ENCODE measurements at places on chromosomes 6 and 20.

DNA sequence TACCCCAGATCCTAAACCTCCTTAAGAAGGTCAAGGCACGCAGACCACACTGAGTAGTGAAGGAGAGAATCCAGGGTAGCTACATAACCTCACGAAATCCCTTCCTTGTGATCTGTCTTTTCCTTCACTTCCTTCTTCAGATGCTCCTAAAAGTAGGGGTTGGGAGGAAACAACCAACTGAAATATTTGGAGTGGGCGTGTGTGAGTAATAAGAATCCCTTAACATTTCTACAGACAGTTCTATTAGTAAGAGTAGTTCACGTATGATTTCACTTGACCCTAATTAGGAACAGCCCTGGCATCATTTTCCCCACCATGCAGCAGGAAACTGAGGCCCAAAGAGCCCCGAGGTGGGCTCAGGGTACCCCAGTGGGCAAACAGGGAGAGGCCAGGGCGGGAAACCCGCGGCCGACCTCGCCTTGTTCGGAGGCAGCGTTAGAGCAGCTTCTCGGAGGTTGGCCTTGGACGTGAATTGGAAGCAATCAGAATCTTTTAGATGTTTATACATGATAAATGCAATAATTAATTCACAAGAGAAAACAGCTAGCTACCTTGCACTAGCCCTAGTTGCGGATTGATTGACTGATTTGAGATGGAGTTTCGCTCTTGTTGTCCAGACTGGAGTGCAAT lies 859 bp upstream of the RAE1 start:
- no peak for DNase-seq

DNA sequence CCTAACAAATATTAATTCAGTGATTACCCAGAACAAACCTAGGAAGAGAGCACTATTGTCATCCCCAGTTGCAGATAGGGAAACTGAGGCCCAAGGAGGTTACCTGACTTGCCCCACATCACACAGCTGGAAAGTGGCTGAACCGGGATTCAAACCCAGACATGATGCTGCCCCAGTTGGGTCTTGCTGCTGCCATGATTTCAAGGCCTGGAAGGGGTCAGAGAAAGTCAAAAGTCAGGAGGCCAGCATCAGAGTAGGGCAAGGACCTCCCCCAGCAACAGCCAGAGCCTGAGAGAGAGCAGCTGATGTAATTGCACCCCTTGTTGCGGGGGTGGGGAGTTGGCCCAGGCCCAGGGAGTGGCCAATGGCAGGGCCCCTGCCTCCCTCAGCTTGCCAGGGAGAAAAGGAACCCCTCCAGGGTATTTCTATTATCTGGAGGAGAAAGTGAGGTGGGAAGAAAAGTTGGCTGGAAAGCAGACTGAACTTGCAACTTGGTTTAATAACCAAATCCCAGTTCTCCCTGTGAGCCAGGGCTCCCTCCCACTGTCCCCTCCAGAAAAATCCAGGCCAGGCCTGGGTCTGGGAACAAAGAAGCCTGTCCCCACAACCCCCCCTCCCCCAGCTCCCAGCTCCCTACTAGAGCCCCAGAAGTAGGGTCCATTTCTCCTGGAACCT lies 83.6 kb downstream of the MRPL14 start:
- no peak for DNase-seq

DNA sequence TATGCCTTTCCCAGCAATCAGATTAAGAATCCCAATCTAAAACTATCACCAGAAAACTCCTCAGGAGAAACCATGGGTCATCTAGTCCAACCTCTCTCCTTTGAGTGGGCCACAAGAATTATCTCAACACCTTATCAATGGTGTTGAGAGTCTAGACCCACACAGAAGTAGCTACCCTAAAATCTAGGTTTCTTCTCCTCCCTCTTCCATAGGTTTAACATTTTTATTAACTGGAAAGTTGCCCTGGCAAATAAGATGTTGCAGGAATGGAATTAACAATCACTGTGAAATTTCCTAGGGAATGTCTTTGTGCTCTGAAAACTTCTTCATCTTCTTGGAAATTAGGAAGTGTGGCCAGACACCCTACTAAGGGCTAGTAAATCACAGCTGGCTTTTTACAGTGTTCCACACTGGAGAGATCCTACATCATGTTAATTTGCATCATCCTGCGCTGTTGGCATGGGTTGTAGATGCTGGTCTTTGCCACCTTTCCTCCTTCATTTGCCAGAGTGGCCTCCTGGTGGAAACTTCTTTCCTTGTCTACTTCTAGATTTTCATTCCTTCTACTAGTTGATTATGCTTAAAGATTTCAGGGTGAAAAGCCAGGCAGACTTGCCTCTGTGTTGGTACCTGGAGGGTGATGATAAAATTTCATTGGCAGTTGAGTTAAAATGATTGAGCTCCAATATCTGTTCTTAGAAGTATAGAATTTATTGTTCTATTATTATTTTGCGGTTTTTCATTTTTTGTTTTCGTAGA lies 2.7 kb downstream of the TNFAIP3 start:
- no peak for DNase-seq

DNA sequence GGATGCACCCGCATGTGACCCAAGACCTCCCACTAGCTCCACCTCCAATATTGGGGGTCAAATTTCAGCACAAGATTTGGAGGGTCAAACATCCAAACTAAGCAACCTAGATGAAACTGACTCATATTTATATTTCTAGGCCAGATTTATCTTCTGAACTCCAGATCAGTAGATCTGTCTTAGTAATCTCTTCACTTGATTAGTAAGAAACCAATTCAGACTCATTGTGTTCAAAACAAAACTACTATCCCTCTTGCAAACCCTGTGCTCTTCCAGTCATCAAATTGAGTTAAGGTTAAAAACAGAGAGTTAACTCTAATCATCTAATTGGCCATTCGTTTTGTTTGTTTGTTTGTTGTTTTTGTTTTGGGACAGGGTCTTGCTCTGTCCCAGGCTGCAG lies 43.3 kb downstream of the MKKS start:
- DNase-seq = no peak

DNA sequence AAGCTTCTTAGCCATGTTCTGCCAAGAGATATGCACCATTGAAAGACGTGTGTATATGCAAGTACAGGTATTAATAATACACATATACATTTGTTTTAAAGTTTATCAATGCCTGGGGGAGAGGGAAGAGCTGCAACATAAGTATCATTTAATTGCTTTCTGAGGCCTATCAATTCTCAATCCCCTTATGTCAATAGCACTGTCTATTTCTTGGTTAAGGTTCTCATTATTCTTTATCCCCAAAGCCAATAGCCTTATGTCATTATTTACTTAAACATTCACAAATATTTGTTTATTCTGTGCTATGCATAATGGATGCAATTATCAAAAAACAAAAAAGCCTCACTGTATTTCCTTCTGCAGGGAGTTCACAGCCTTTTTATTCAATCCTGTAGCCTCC lies 350.3 kb upstream of the KCNQ5 start:
- DNase-seq = no peak

DNA sequence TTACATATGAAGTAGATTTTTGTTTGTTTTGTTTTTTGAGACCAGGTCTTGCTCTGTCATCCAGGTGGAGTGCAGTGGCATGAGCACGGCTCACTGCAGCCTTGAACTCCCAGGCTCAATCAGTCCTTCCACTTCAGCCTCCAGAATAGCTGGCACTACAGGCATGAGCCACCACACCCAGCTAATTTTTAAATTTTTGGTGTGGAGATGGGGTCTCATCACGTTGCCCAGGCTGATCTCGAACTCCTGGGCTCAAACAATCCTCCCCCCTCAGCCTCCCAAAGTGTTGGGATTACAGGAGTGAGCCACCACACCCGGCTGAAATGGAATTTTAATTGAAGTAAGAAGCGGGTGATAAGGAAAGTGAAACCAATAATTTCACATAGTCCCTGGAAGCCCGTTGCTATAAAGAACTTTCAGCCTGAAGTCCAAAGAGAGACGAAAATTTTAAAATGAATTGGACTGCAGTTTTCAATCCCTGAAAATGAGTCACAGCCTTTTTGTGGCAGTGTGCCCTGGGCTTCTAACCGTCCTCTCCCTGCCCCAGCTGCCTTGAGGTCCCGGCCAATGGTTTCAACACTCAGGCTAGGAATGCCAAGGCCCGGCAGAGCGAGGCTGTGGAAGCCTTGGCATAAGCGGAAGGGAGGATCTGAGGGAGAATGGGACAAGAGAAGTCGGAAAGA lies 757 bp downstream of the RAET1E start:
- DNase-seq = no peak

DNA sequence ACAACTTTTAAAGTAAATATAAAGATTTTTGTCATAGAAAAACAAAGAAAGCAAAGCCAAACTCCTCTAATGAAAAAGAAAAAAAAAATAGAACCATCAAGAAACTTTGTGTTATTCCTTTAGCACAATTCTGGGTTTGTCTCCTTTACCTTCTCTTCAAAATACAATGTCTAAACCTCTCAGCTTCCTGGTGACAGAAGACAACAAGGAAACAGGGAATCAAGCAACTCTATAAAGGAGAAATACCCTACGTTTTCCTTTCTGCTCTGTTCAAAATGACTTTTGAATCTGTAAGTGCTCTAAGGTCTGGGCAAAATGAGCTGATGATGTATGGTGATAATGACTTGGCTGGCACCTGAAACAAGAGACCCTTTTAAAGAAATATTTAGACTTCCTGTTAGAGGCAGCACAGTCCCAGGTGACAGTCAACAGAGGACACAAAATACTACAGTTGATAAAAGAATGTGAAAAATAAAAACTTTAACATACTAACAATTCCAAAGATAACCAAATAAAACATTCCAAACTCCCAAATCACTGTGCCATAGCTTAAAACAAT lies 101.4 kb downstream of the PRDM1 start:
- no peak for DNase-seq

All from GM12878 (cell line).